ENCODE measurements at places on chromosomes 5 and 9.

- no peak for DNase-seq
Observed at GRCh38 chr5:172913117-172913850, 45.9 kb upstream of the RPL26L1 start.

DNA sequence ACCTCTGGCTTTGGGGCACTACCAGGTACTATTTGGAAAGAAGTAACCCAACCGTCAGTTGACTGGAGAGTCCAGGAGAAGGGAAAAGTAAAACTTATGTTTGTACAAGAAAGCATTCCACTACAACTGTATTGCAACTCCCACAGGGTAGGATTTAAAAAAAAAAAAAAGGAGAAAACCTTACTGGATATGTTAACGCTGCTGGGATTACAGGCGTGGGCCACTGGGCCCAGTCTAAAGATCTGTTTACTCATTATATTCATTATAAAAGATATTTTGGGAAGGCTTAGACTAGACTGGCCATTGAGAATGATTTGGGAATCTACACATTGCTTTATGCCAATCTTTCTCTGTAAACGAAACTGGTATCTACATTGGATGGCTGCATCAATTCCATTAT is 86.6 kb downstream of the USP20 start:
- DNase-seq, result no peak

GRCh38 chr5:181186986-181187499 is 18.0 kb downstream of the TRIM7 start:
- no peak for DNase-seq

- no peak for DNase-seq
Observed at GRCh38 chr9:74064702-74065101, 432.4 kb upstream of the RORB start.

GRCh38 chr5:69231851-69232250 is 2.8 kb upstream of the CDK7 start:
- DNase-seq, result no peak

DNA sequence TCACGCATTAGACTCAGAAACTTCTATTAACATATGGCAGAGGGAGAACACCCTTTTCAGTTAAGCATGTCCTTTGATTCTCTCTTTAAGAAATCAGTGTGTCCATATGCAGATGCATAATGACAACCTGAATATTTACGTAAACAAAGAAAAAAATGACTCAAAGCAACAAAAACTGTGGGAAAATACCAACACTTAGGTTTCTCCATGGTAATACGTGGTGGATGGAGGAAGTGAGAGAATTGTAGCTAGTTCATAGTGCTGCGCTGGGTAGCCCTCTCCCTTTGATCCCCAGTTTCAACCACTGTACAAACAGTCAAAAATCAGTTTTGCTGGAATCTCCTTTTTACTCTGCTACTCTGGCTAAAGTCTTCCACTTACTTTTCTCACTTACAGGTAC is 2.0 kb upstream of the MAP3K1 start:
- DNase-seq, result no peak

DNA sequence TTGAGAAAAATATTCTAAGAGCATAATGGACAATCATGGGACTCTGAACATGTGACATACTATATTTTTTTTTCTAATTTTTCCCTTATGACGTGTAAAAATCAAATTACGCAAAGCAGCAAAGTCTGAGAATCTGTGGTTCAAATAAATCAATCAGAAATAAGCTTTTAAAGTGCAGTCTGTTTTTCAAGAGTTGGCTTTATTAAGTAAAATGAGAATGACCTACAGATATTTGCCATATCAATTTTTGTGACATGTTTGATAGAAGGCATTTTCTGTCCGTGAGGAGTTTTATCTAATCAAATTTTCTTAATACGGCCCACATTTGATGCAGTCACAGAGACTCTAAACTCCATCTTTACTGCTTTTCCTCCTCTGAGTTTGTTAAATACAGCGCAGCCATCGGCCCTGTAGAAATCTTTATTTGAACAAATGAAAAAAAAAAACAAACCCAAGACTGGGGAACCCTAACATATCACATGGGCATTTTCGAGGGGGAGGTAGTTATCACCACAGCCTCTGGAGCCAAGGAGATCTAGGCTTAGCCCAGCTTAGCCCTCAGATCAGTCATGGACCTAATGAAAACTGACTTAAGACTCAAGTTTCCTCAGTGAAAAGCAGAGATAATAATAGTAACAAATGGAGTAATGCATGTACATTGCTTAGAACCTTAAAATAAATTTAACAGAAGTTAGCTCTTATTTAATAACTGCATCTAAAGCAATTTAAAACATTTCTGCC is 263.6 kb upstream of the C9orf72 start:
- DNase-seq, result no peak

DNA sequence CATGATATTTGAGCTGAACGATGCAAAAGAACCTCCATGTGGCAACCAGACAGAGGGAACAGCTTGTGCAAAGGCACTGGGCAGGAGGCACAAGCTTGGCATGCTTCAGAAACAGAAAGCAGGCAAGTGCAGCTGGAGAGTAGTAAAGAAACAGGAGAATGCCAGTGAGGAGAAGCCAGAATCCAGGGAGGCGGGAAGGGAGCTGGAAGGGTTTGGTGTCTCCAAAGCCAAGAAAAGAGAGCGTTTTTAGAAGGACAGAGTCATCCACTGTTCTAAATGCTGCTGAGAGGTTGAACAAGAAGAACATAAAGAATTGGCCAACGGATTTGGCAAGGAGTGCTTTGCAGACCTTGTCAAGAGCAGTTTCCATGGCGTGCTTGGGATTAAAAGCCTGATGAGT is 124.7 kb downstream of the TLE1 start:
- no peak for DNase-seq

GRCh38 chr5:142551338-142552067 is 134.4 kb downstream of the FGF1 start:
- DNase-seq, result no peak

GRCh38 chr9:71571186-71571585 is 197.1 kb downstream of the CEMIP2 start:
- no peak for DNase-seq

- DNase-seq, result no peak
Observed at GRCh38 chr5:135139381-135140134, 105.5 kb upstream of the PITX1 start.

Data from CD4-positive, alpha-beta T cell treated with Interleukin-2 at 100 ng/mL for 4 hours (primary cell).